Natural killer cell (primary cell): ENCODE measurements at places on chromosomes 16 and 17. TPM values are rescaled to one million over a fixed set of nuclear protein-coding genes. Genes with fewer than 3 reads are reported as not detected.
A peak's percentile ranks its signal among the peaks of the same experiment; 100 is the strongest.

Gene CDC27
- 78.8 TPM for total RNA-seq

- peak; percentile 61 for DNase-seq
- H3K36me3 ChIP-seq, result no peaks in the 10 kb centered on the region
- peaks cover 14% of the 10 kb centered on the region for H3K27me3 ChIP-seq
- no peak overlapping the region for H3K4me3 ChIP-seq
These were observed 6.0 kb upstream of the GLIS2 start for GRCh38 chr16:4309833-4310266.

GRCh38 chr17:7480089-7480384 lies 606 bp upstream of the ZBTB4 start:
- peaks cover 64% of the 10 kb centered on the region for H3K4me1 ChIP-seq
- peak overlapping the region; percentile 40 for H3K4me3 ChIP-seq
- DNase-seq, result no peak
- H3K27me3 ChIP-seq, result no peaks in the 10 kb centered on the region
- peak overlapping the region; percentile 87 for H3K27ac ChIP-seq
- no peaks in the 10 kb centered on the region for H3K36me3 ChIP-seq

Gene NPIPA5
- 1.0 TPM for total RNA-seq

DNA sequence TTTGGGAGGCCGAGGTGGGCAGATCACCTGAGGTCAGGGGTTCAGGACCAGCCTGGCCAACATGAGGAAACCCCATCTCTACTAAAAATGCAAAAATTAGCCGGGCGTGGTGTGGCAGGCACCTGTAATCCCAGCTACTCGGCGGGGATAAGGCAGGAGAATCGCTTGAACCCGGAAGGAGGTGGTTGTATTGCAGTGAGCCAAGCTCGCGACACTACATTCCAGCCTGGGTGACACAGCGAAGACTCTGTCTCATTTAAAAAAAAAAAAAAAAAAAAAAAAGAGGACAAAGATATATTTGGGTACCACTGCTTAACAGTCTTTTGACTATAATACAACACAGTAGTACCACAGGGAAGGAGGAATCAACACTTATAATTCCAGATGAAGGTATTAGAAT lies 9.2 kb downstream of the CNOT1 start:
- H3K4me1 ChIP-seq, result peaks cover 10% of the 10 kb centered on the region
- H3K36me3 ChIP-seq, result peaks cover 48% of the 10 kb centered on the region
- H3K27ac ChIP-seq, result no peak overlapping the region
- no peaks in the 10 kb centered on the region for H3K27me3 ChIP-seq
- no peak overlapping the region for H3K4me3 ChIP-seq

Gene KRT13
- not detected for total RNA-seq

GRCh38 chr16:65666132-65666941 lies 544.5 kb upstream of the CDH11 start:
- no peak for DNase-seq
- no peaks in the 10 kb centered on the region for H3K36me3 ChIP-seq
- no peak overlapping the region for H3K4me3 ChIP-seq

DNA sequence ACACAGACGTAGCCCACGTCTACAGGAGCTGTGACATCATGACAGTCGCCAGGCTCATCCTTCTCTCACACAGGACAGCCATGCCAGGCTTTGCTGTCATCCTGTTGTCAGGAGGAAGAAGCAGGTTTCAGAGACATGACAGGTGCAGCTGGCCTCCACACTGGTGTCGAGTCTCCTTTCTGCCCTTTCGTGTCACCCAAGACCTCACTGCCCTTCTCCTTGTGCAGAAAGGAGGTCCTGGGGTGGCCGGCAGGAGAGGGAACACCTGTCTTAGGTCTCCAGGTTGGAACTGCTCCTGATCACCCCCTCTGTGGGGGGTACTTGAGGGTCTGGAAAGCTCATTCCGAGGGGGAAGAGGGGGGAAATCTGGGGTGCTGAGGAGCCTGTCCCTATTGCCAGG lies 41.6 kb upstream of the IRF8 start:
- peaks cover 23% of the 10 kb centered on the region for H3K4me1 ChIP-seq
- no peak overlapping the region for H3K27ac ChIP-seq
- no peaks in the 10 kb centered on the region for H3K27me3 ChIP-seq
- H3K4me3 ChIP-seq, result no peak overlapping the region

- H3K27me3 ChIP-seq, result peaks cover 10% of the 10 kb centered on the region
- peak overlapping the region; percentile 82 for H3K27ac ChIP-seq
- H3K4me1 ChIP-seq, result peaks cover 26% of the 10 kb centered on the region
- H3K36me3 ChIP-seq, result no peaks in the 10 kb centered on the region
- peak overlapping the region; percentile 62 for H3K4me3 ChIP-seq
- DNase-seq, result peak; percentile 41
These were observed 480 bp upstream of the PROCA1 start for GRCh38 chr17:28712032-28712704.

Gene RAPGEFL1
- 6.7 TPM for total RNA-seq

DNA sequence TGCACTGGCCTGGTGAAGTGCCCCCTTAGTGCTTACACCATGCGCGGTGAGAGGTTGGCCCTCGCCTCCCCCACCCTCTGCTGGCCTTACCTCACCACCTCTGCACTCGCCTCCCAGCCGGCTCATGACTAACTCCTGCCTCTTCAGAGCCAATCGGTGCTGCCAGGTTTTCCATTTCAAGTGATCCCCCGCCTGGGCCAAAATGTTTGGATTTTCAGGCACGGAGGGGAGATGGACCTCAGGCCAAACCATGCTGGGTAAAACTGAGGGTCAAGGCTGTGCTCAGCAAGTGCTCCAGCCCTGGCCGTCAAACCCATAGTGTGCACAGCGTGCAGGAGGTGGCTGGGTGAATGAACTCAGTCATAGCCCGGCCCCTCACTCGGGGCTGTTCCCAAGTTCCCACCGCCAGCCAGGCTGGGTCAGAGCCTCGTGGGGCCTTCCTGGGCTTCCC lies 175.4 kb downstream of the SEC14L1 start:
- H3K27me3 ChIP-seq, result no peaks in the 10 kb centered on the region
- H3K27ac ChIP-seq, result no peak overlapping the region
- no peak for DNase-seq
- peaks cover 45% of the 10 kb centered on the region for H3K4me1 ChIP-seq

DNA sequence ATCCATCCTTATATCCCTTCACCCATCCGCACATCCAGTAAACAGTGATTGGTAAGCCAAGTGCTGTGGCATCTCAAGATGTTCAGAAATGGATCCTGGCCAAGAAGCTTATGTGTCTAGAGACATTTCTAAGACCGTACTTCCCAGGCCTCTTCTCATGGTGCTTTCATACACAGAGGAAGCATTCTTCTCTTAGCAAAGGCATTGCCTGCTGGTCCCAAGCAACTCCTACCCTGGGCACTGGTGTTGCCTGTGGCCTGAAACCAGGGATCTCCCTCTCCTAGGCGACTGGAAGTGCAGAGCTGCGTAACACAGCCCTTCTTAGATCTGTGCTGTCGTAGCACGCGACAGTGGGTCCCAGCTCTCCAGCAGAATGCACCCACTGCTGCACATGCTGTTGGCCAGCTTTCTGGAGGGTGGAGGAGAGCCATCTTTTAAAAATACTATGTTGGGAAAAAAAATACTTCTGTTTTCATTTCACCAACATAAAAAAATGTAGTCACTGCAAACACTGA lies 182.9 kb downstream of the CCDC182 start:
- H3K4me3 ChIP-seq, result no peak overlapping the region
- H3K4me1 ChIP-seq, result peaks cover 44% of the 10 kb centered on the region
- H3K36me3 ChIP-seq, result no peaks in the 10 kb centered on the region
- DNase-seq, result no peak
- no peak overlapping the region for H3K27ac ChIP-seq

- H3K36me3 ChIP-seq, result no peaks in the 10 kb centered on the region
- H3K4me1 ChIP-seq, result peaks cover 34% of the 10 kb centered on the region
- no peak overlapping the region for H3K27ac ChIP-seq
- peak overlapping the region; percentile 3 for H3K4me3 ChIP-seq
- H3K27me3 ChIP-seq, result no peaks in the 10 kb centered on the region
These were observed 7.9 kb upstream of the CLDN9 start for GRCh38 chr16:3004781-3005284.

Gene LMF1
- 28.2 TPM for total RNA-seq

Gene PTGES3L
- total RNA-seq, result 0.87 TPM

DNA sequence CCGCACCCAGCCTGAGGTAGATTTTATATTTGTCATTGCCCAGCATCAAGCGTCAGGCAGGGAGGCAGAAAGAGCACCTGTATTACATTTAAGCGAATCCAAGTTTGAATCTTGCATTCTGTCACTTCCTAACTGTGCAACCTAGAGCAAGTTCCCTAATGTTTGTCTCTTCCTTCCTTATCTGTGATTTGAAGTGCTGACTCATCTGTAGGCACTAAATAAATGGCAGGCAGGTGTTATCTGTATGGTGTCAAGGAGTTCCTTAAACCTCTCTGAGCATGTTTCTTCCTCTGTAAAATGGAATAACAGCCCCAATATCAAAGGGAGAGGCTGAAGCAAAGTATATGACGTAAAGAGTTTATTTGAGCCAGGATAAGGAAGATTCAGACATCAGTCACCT lies 24.3 kb downstream of the GP2 start:
- no peak overlapping the region for H3K4me3 ChIP-seq
- H3K36me3 ChIP-seq, result no peaks in the 10 kb centered on the region
- H3K27ac ChIP-seq, result no peak overlapping the region
- no peaks in the 10 kb centered on the region for H3K4me1 ChIP-seq
- no peaks in the 10 kb centered on the region for H3K27me3 ChIP-seq

DNA sequence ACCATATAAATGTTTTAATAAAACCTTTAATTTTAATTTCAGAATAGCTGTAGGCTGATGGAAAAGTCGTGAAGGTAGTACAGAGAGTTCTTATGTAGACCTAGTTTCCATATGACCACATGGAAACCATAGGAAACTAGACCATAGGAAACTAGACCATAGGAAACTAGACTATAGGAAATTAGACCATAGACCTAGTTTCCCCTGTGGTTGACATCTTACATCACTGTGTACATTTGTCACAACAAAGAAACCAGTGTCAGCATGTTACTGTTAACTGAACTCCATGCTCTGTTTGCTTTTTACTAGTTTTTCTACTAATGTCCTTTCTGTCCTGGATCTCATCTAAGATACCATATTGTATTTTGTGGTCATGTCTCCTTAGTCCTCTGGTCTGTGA lies 14.6 kb downstream of the NUDT7 start:
- H3K4me1 ChIP-seq, result no peaks in the 10 kb centered on the region
- no peak overlapping the region for H3K27ac ChIP-seq
- no peaks in the 10 kb centered on the region for H3K27me3 ChIP-seq

Gene SSTR5
- total RNA-seq, result not detected

- no peaks in the 10 kb centered on the region for H3K27me3 ChIP-seq
- peaks cover 38% of the 10 kb centered on the region for H3K36me3 ChIP-seq
- DNase-seq, result no peak
These were observed 3.9 kb downstream of the HIRIP3 start for GRCh38 chr16:29991571-29991904.

GRCh38 chr16:80034948-80035663 lies 434.6 kb upstream of the MAF start:
- H3K36me3 ChIP-seq, result no peaks in the 10 kb centered on the region
- no peak overlapping the region for H3K4me3 ChIP-seq
- DNase-seq, result no peak
- H3K4me1 ChIP-seq, result no peaks in the 10 kb centered on the region
- H3K27me3 ChIP-seq, result no peaks in the 10 kb centered on the region

Gene BIRC5
- 1.9 TPM for total RNA-seq

Gene GNAO1
- total RNA-seq, result 0.45 TPM

- H3K27ac ChIP-seq, result no peak overlapping the region
- no peaks in the 10 kb centered on the region for H3K27me3 ChIP-seq
- H3K36me3 ChIP-seq, result no peaks in the 10 kb centered on the region
These were observed 30.5 kb downstream of the TMEM98 start for GRCh38 chr17:32958418-32958817.

Gene GRB7
- not detected for total RNA-seq

DNA sequence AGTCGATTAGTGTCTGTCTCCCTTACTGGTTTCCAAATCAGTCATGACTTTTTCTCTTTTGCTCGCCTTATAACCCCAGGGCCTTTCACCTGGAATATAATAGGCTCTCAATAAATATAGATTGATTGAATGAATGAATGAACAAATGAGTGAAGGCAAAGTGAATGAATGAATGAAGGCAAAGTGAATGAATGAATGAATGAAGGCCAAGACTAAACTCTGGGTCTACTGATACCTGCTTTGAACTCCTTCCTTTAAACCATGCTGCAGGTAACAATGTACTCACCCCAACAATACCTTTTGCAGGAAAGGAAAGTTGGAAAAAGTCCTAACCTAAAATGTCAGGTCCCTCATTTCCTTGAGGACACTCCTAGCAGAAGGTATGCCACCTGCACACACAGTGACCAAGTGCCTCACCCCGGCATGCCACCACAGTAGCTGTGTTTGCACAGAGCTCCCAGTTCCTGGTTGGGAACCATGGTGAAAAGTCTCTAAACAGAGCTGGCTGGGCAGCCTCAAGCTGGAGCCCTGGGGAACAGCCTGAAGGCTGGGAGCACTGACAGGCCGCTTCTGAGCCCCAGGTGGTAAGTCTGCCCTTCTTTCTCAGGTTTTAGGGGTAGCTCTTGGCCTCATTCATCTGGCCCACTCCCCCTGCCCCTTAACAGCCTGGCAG lies 42.7 kb upstream of the ANKFN1 start:
- DNase-seq, result no peak
- no peak overlapping the region for H3K4me3 ChIP-seq
- H3K27me3 ChIP-seq, result no peaks in the 10 kb centered on the region
- no peaks in the 10 kb centered on the region for H3K4me1 ChIP-seq
- no peaks in the 10 kb centered on the region for H3K36me3 ChIP-seq

DNA sequence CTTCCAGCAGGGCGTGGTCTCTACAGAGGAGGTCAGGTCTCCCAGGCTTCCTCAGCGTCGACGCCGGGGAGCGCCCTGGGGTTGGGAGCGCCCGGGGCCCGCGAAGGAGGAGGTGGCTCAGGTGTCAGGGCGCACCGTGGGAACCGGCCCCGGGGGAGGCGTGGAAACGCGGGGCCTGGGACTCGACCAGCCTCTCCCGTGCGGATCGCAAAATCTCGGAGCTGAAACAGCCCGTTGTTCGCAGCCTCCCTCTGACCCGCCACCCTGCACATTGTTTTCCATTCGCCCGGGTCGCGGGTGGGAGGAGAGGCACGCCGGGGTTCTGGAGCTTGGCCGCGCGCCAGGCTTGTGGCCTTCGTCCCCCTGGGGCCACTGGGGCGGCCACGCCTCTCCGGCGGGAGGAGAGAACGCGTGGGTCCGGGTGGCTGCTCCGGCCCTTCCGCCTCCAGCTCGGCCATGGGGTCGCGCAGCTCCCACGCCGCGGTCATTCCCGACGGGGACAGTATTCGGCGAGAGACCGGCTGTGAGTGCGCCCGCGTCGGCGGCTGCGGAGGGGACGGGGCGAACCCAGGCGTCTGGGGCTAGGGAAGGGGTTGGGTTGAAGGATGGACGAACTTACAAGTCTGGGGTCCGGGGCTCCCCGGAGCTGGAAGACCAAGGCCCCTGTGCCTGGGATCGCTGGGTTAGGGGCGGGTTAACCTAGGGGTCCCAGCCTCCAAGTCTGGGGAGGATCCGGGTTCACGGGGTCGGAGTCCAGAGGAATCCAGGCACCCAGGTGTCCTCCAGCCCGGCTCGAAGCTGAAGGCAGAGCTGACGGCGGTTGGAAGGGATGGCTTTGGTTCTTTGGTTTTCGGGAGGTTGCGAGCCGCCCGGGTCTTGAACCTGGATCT lies at the start of gene CHP2:
CHP2 (plus strand) TSS at position 433 of the 890 bp plus-strand sequence; CDS start at position 457, 24 bp downstream.
- no peak within 1 kb of the TSS for H3K4me3 ChIP-seq
- DNase-seq, result no peak
- no peaks in the 10 kb centered on the region for H3K36me3 ChIP-seq
- H3K27me3 ChIP-seq, result peaks cover 13% of the 10 kb centered on the region
